ENCODE measurements at places on chromosomes 13 and 19.

DNA sequence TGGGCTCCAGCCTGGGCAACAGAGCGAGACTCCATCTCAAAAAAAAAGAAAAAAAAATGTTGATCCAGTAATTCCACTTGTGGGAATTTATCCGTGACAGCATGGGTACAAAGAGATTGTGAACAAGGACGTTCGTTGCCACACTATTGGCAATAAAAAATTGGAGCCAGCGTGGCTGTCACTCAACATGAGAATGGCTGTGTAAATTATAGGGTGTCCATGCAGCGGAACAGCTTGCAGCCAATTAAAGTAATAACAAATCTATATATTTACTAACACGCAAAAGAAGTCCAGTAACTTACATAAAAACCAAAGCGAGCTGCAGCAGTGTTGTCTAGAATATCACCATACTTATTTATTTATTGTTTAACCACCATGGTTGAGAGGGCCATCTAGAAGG is 19.3 kb downstream of the DPF1 start:
- DNase-seq, result no peak

DNA sequence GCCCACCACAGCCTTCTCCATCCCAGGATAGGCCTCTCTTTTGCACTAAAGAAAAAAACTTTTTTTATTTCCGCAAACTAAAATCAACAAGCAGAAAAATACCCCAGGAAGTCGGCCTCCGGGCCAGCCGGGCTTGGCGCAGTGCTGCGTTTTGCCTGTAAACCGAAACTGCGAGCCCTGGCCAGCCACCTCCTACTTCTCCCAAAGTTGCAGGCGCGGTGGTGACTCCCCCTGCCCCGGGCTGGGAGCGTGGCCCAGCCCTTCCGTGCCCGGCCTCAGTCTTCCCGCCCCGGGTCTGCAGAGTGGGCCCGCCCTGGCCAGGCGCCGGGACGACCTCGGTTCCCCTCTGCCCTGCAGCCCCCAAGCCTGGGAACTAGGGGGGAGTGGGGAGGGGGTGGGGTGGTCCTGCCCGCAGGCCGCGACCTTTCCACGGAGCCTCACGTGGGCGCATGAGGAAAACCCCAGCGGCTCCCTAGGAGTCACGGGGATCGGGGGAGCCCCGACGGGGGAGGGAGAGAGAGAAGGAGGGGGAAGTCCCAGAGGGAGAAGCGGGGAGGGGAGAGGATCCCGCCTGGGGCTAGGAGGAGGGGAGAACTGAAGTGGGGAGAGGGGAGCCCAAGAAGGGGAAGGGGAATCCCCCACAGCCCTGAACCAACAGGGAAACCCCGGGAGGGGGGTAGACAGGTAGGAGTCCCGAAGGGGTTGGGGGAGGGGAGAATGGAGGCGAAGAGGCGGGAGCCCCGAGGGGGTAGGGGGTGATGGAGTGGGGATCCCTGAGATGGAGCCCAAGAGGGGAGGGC is 3.0 kb downstream of the GADD45B start:
- DNase-seq, result peak; percentile 64

DNA sequence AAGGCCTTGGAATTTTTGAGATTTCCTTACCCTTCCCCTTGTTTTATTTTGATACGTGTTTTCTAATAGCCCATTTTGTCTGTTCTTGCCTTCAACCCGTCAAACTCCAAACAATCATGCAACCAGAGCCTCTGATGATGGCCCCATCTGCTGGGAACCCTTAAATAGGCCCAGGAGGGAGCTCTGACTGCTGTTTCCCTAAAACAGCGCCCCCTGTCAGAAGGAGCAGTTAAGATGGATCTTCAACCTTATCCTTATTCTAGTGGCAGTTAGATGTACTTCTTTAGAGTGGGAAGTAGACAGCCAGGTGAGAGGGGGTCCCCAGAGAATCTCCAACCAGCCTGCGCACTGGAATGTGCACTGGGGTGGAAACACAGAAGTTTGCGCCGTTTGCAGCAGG is 1031.0 kb upstream of the PCDH9 start:
- no peak for DNase-seq

DNA sequence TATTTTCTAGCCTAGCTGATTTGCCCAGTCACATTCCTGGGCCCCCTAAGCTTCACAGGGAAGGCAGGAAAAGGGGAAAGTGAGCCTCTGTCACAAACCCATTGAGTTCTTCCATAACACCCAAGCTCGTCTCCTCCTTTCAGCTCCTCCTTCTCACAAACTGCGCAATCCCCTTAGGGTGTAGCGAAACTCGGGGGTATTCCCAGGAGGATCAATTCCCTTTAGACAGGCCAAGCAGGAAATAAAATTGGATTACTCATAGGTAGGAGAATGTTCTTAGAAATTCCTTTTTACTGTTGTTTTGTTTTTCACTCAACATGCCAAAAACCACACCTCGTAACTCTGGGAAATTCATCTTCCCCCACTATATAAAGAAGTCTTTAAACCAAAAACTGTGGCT is 139.3 kb downstream of the IRS2 start:
- DNase-seq, result no peak

DNA sequence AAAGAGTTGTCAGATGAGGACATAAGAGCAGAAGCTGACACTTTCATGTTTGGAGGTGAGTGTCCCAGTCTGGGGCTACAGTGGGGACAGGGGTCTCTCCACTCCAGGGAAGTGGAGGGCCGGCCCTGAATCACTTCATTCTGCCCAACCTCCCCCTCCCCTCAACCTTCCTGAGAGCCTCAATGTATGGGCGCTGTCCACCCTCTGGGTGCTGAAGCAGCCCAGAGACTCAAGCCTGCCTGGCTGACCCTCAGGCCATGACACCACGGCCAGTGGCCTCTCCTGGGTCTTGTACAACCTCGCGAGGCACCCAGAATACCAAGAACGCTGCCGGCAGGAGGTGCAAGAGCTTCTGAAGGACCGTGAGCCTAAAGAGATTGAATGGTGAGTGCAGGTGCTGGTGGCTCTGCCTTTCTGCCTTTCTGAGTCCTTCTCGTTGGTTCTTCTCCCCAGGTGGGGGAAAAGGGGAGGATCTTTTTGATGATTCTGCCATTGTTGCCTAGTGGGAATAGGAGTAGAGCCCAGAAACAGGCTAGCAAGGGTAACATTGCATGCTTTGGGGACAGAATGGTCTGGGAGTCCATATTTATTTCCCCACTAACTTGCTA is 8.8 kb downstream of the CYP4F8 start:
- DNase-seq, result no peak

GRCh38 chr13:112053167-112053743 is 13.7 kb upstream of the SOX1 start:
- no peak for DNase-seq

- DNase-seq, result no peak
Measured at GRCh38 chr13:100534911-100535310, 53.7 kb downstream of the GGACT start.

GRCh38 chr13:30052120-30052519 is 201.7 kb upstream of the UBL3 start:
- DNase-seq, result no peak

- DNase-seq, result peak; percentile 85
Measured at GRCh38 chr13:99542788-99543406, 41.6 kb downstream of the TM9SF2 start.

GRCh38 chr13:60074397-60074796 is 89.3 kb downstream of the DIAPH3 start:
- DNase-seq, result no peak

DNA sequence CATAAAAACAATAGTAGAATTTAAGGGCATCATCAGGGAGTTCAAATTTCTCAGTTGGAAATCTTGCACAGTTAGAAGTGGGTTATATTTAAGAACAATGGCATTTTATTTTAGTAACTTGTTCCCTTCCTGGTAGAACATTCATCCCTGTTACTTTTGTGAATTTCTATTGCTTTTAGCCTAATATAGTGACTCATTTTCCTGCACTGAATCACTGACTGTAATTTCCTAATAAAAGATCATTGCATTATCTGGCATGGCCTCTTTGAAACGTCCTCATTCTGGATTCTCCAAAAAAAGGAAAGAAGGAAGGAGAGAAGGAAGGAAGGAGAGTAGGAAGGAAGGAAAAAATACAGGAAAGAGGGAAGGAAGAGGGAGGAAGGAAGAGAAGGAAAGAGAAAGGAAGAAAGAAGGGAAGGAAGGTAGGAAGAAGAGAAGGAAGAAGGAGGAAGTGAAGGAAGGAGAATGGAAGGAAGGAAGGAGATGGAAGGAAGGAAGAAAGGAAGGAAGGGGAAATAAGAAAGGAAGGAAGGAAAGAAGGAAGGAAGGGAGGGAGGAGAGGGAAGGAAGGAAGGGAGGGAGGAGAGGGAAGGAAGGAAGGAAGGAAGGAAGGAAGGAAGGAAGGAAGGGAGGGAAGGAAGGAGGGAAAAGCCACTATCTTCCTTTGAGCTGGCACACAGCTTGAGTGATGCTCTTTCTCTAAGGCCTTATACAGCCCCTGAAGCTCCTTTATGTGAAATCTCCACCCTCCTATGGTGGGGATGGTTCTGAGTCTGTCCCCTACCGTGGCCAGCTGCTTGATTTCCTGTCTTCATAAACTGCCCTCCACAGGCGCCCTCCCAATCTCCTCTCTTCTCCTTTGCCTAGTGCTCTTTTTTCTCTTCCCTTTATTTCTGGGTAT is 29.8 kb upstream of the TM9SF2 start:
- DNase-seq, result no peak

GRCh38 chr13:27250833-27251165 is 559 bp upstream of the RPL21 start:
- DNase-seq, result no peak

- DNase-seq, result peak; percentile 66
Measured at GRCh38 chr19:3360421-3361383, 5.7 kb upstream of the NFIC start.

GRCh38 chr19:32018014-32018413 is 327.4 kb upstream of the ZNF507 start:
- no peak for DNase-seq

- no peak for DNase-seq
Measured at GRCh38 chr19:54165222-54165621, 5.7 kb upstream of the LENG1 start.

- peak; percentile 55 for DNase-seq
Measured at GRCh38 chr19:46015687-46016425, 7.0 kb downstream of the PGLYRP1 start.

GRCh38 chr13:37701972-37702371 is 103.4 kb upstream of the POSTN start:
- DNase-seq, result no peak

DNA sequence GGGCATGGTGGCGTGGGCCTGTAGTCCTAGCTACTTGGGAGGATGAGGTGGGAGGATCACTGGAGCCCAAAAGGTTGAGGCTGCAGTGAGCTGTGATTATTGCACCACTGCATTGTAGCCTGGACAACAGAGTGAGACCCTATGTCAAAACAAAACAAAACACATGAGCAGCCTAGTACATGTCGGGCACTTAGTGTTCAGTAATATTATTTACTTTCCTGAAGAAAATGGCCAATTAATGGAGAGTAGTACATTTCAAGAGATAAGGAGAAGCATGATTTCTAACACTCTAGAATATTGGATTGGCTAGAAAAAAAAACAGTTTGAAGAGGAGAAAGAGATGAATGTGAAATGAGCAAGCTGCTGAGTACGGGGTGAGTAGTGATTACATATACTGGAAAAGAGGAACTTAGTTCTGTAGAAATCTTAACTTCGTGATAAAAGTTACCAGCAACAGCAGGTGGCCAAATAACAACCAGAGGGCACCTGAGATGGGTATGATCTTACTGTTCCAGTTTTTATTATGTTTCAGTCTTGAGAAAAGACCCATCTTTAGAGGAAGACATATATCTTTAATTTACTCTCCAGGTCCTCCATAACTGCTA is 36.2 kb downstream of the SPATA13 start:
- DNase-seq, result no peak

DNA sequence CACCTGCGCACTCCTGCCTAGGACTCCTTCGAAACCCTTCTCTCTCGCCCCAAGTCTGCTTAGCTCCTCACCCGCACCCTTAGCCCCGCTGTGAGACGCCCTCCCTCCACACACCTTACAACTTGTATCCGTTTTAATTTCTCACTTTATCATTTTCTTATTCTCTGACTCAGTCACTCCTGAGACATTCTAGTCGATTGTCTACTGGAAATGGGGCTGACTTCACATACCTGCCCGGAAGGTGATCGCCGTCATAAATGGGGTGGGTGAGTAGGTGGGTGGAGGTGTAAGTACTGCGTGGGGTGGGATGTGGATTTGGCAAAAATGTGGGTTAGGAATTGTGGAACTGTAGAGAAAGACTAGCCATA is 714 bp downstream of the NDFIP2 start:
- peak; percentile 21 for DNase-seq

Data from T-helper 1 cell (primary cell).